OCI-LY7 (cell line): ENCODE measurements at places on chromosomes 11 and 22. TPM values are rescaled to one million over a fixed set of nuclear protein-coding genes. Genes with fewer than 3 reads are reported as not detected.

The GTSE1 gene
- total RNA-seq, result 109 and 114 TPM in 2 replicates

The GGTLC2 gene
- not detected in 2 replicates for total RNA-seq

- DNase-seq, result no peak
These were observed 16.4 kb upstream of the EI24 start for GRCh38 chr11:125552927-125553326.

DNA sequence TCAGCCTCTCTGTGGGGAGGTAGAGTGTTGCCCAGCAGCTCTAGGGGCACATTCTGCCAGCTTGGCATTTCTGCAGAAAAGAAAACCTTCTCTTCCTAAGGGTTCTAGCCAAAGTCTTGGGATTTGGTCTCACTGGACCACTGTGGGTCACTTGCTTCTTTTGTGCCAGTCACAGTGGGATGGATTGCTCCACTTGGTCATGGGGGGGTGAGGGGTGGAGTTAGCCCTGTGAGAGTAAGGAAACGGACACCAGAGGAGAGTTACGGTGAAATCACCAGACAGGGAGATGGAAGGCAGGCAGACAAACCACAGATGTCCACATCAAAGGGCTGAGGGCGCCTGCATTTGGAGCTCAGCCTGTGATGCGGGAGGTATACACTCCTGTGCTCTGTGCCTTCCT is 10.8 kb downstream of the SGSM1 start:
- no peak for DNase-seq
